Hindlimb muscle (tissue), 1 donor: ENCODE measurements at places on chromosomes 13 and 19. TPM values are rescaled to one million over a fixed set of nuclear protein-coding genes. Genes with fewer than 3 reads are reported as not detected.

DNA sequence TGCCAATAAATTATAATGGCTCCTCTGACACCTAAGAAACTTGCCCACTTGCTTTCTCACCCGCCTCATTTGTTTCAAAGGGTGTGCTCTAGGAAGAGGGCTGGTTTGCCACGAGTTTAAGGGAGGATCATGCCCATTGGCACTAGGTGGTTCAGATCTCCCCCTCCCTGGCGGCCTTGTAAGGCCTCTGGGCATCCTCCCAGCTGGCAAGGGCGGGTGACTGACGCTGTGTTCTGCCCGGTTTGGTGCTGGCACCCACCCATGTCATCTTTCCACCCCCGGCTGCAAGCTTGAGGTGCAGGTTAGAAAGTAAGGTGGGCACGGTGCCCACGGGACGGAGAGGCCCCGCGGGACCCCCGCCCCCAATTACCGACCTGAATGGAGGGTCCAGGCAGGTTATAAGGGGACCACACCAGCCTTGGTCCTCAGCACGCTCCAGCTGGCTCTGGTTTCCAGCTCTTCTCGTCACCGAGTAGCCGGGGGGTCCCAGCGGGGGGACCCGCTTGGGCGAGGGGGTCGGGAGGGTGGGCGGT is 90.4 kb downstream of the PTPRS start:
- DNase-seq = no peak

GRCh38 chr19:1089891-1090290 is 5.3 kb downstream of the POLR2E start:
- no peak for DNase-seq

- no peak for DNase-seq
Measured at GRCh38 chr19:11721681-11722080, 17.1 kb downstream of the ZNF823 start.

DNA sequence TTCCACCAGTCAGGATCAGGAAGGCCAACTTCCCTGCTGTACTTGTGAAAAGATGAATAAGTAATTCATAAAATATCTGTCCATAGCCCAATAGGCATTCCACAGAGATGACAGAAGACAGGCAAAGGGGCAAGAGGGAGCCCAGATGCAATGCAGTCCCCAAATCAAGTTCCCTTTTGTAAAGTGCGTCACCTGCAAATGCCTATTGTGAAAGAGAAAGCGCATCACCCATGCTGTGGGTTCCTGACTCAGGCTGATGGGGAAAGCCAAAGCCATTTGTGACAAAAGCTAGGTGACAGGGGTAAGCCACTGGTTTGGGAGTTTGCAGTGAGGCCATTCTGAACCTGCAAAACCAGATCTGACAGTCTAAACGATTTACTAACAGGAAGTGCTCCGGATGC is 157.5 kb upstream of the ZNF536 start:
- no peak for DNase-seq

DNA sequence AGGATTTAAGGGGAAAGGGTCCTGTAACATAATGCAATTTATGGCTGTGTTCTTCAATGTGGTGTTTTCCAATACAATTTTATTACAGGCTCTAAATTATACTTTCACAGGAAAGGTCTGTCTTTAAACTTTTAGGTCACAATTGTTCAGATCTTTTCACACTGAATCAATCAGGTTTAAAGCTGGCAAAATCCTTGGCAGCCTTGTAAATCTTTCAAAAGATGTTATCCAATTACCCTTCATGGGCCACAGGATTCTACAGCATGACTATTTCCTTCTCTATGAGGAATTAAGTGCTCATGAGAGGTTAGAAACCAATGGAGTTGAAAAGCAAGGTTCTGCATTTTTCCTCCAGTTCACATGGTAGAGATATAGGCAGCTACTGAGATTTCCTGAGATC is 211.5 kb upstream of the MIR17HG start:
- no peak for DNase-seq

The PABPC3 gene
- 0.39 TPM for polyA plus RNA-seq

The KCNN4 gene
- polyA plus RNA-seq = 1.1 TPM
